ENCODE measurements at places on chromosomes 6 and 20.

DNA sequence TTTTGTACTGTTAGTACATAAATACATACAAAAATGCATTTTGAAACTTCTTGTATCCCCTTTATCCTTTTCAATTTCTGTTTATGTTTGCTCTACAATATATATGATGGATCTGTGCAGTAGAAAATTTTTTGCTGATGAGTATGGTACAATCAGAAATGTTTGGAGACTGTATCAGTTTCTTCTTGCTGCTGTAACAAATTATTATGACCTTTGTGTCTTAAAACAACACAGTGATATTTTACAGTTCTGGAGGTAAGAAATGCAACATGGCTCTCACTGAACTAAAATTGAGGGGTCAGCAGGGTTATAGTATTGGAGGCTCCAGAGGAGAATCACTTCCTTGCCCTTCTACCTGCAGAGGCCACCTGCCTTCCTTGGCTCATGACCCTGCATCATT is 184.4 kb downstream of the EYA2 start:
- no peak for DNase-seq

GRCh38 chr6:100467129-100468015 is 2.7 kb upstream of the SIM1 start:
- peak; percentile 85 for DNase-seq

GRCh38 chr6:136523196-136523595 is 27.0 kb downstream of the MAP7 start:
- no peak for DNase-seq

DNA sequence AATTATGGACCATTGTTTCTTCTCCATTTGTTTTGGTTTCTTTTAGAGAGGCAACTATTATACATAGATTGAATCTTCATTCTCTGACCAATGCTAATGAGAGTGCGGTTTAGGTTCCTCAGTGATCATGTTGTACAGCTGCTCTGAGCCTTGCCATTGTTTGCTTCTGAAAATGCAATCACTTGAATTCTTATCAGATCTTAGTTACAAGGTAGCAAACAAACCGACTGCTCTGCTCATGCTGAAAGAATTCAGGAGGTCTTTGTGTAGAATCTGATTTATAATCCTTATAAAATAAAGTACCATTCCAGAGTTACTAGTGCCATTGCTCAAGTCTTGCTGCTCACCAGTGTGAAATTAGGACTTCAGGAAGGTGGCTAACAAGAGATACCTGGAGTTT is 569.1 kb upstream of the ID4 start:
- DNase-seq = no peak

GRCh38 chr6:150652848-150653613 is 53.3 kb downstream of the PLEKHG1 start:
- DNase-seq = no peak

DNA sequence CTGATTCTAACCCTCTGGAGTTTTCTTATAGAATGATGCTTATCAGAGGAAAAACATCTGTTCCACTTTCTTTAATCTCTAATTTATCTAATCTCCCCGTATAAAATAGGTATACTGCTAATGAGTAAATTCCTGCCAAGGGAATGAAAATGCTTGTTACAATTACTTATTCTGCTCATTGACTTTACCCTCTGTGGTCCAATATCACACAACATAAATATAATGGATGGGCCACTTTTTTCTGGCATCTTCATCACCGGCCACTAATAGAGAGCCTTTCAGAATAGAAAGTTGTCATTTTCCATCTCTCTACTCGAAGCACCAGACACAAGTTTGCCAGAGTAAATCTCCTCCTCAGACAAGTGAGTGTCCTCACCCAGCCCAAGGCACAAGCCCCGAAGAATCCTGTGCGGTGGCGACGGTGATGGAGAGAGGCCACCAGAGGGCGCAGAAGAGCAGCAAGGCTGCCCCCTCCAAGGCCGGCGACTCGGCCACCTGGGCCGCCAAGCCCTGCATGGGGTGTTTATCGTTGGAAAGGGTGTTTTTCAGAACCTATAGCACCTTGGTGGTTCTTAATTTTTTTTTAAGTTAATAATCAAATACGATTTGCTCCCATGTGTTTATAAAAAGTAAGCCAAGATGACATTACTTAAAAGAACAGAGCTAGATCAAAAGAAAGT is 212.9 kb upstream of the ARID1B start:
- peak; percentile 85 for DNase-seq

GRCh38 chr20:6626805-6627204 is 140.7 kb upstream of the BMP2 start:
- no peak for DNase-seq

- no peak for DNase-seq
Observed at GRCh38 chr6:142015011-142015410, 117.7 kb upstream of the GJE1 start.

GRCh38 chr6:37804586-37804985 is 14.9 kb upstream of the ZFAND3 start:
- DNase-seq = no peak

GRCh38 chr20:760751-761417 is 7.4 kb downstream of the SLC52A3 start:
- peak; percentile 49 for DNase-seq

DNA sequence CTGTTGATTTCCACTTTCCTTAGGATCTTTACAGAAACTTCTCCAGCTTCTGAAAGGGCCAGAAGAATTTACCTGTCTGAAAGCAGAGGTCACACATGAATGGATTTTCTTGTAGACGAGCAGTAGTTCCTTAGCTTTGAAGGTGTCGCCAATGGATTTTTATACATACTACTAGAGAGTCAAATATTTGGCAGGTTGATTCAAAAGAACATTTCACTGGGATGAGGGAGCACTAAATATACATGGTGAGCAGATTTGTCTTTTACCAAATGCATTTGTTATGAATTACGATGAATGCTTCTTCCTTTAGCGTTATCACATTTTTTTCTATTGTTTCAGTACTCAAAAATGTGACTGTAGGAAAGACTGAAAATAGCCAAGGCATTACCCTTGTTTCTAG is 162.3 kb downstream of the PAX1 start:
- no peak for DNase-seq

DNA sequence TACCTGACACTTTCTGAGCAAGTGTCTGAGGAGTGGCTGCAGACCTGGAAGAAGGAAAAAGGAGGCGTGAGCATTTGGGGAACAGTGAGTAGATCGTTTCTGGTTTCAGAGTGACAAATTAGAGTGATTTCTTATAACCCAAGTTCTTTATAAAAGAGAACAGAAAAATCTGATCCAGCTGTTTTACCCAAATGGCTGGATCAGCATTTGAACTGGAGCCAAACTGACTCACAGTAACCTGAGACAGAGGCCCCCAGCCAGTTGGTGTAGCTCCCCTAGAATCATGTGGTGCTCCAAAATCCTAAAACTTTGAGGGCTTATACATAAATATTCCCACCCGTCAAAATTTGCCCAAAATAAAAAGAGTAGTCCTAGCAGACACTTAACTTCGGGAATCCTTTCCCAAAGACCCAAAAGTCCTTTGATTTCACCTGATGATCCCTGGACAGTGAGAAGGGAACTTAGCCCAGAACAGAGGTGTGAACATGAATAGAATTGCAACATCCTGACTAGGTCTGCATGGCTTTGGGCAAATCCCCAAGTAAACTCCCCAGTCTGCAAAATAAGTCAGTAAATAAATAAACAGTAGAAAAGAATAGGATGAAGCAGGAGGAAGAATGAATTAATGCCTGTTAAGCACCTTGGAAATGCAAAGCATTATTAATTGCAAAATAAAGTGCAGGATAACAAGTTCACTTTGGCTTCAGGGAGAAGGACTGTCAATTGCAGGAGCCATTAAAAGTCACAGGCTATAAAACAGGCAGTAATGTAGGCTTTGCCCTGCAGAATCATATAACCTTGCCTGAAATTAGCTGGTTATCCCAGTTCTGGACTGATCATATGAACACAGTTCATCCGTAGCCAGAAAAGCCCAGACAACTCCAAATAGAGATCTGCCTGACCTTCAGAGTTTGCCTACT is 262.0 kb upstream of the JARID2 start:
- no peak for DNase-seq

DNA sequence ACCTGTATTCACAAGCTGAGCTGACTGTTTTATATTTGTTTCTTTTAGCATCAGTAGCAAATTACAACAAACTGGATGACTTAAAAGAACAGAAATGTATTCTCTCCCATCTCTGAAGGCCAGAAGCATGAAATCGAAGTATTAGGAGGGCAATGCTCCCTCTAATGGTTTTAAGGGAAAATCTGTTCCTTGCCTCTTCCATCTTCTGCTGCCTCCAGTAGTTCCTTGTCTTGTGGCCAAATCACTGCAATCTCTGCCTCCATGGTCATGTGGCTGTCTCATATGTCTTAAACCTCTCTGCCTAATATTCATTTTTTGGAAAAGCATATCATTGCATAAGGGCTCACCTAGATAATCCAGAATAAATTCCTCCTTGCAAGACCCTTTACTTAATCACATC is 25.2 kb upstream of the ASCC3 start:
- no peak for DNase-seq

DNA sequence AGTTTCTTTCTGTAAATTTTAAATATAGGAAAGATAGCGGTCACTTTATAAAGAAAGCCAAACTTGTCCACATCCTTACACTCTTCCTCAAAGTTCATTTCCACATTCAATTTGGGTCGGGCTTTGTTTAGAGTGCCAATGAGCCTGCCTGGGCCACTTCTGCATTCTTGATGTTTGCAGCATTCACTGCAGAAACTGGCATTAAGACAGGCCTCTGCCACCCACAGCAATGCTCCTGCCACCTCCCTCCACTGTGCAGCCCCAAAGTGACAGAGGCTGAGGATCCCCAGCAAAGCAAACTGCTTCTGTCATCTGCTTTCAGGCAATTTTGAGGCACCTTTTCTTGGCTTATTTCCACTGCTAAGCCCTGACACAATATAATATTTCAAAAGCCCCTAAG is 61.2 kb downstream of the TNFAIP3 start:
- no peak for DNase-seq

DNA sequence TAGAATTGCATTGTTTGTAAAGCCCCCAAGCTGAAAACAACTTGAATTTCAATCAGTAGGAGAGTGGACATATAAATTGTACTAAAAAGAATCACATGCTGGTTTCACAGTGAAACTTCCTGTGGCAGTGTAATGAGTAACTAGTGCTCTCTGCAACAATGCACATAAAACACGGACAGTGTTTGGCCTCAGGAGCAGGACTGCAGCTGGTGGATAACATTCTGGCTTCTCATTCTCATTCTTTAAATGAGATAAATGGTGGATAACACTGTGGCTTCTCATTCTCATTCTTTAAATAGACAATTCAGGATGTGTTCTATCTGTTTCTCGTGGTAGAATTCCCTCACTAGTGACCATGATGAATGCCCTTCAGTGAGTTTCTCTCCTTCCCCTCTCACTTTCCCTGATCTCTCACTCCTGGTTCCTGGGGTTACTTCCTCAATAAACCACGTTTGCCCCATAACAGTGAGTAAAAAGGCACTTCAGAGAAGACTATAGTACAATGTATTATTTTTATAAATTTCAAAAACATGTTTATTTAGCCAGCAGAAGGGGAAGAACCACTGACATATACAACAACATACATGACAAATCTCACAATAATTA is 59.9 kb downstream of the SLC22A2 start:
- DNase-seq = peak; percentile 80

GRCh38 chr20:15642676-15643075 is 930.6 kb downstream of the KIF16B start:
- DNase-seq = no peak

DNA sequence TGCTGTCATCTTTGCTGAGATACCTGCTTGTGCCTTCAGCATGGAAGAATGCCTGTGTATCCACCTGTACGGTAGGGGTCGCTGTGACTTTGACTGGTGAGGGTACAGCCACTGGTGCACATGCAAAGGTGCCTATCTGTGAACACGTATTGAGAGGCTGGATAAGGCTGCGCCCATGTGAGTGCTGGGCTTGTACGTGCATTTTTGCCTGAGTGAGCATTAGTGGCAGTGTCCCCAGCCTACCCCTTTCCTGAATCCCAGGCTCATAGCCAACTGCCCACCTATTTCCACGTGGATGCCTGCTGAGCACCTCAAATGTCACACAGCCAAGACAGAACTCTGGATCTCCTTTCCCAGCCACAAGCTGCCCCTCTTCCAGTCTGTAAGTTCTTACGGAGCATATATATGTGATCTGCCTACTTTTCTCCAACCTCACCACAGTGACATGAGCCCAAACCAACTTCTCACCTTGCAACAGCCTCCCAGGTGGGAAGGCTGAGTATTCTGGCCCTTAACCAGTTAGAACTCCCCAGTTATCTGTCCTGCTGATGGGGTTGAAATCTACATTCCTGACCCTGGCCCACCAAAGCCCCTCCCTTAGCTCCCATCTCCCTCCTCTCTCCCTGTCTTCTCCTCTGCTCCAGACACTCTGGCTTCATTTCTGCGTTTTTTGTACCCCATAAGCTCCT is 1.1 kb upstream of the SLC2A10 start:
- no peak for DNase-seq

- DNase-seq = no peak
Observed at GRCh38 chr6:149266659-149267058, 50.9 kb upstream of the TAB2 start.

- DNase-seq = no peak
Observed at GRCh38 chr20:37475252-37475651, 45.8 kb upstream of the NNAT start.

DNA sequence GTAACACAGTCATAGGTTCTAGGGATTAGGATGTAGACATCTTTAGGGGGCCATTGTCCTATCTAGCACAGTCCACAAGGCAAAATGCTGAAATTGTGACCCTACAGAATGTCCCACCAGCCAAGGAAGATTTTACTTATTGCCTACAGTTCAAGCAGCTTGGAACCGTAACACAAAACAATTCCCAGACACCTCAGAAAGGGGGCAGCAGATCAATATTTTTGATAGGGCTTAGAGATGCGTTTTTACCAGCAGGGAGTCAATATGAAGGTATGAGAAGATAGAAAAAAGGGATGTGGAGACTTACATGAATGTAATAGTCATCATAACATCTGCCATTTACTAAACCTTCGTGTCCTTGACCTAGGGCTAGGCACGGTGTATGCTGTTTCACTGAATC is 81.0 kb downstream of the TMEM170B start:
- DNase-seq = no peak

DNA sequence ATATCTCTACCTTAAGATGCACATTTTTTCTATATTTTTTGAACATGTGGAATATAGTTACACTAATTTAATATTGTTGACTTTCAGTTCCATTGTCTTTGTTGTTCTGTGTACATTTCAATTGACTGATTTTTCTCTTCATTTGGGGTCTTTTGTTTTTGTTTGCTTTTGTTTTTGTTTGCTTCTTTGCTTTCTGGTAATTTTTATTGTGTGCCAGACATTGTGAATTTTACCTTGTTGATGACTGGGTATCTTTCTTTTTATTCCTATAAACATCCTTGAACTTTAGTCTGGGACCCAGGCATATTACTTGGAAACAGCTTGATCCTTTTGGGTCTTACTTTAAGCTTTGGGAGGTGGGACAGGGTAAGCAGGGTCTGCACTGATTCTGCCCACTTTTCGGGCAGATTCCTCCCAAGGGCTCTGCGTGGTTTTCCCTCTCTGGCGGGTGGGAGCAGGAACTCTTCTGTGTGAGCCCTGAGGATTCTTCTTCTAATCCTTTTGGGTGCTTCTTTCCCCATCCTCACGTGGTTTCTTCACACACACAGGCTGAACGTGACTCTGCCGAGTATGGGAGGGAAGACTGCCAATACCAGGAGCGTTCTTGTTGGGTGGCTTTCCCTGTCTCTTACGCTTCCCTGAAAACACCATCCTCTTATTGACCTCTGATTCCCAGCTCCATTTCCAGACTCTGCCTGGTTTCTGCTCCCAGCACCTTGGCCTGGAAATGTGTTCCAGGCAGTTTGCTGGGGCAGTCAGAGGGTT is 200.5 kb downstream of the ARID1B start:
- no peak for DNase-seq

GRCh38 chr6:112004201-112005012 is 49.5 kb upstream of the CCN6 start:
- DNase-seq = no peak

- no peak for DNase-seq
Observed at GRCh38 chr6:91033964-91034363, 447.1 kb upstream of the MAP3K7 start.
